ENCODE measurements at places on chromosomes 4 and X.

GRCh38 chr4:17492058-17492741, 19.7 kb downstream of the QDPR start:
- DNase-seq: peak; percentile 75

DNA sequence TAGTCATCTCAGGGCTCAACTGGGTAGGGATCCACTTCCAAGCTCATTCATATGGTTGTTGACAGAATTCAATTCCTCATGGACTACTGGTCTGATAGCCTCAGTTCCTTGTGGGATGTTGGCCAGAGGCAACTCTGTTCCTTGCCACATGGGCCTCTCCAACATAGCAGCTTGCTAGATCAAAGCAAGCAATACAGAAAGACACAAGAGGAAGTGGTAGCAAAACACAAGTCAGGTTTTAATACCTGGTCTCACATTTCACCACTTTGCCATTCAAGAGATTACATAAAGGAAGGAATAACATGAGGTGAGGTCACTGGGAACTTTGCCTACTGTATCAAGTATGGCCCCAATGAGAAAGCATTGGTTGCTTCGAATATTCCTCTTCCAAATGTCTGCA, 79.2 kb downstream of the PRSS12 start:
- DNase-seq: no peak

GRCh38 chr4:79306795-79307194, 19.1 kb downstream of the NAA11 start:
- no peak for DNase-seq

GRCh38 chrX:38986586-38986985, 185.3 kb downstream of the MID1IP1 start:
- DNase-seq: no peak

DNA sequence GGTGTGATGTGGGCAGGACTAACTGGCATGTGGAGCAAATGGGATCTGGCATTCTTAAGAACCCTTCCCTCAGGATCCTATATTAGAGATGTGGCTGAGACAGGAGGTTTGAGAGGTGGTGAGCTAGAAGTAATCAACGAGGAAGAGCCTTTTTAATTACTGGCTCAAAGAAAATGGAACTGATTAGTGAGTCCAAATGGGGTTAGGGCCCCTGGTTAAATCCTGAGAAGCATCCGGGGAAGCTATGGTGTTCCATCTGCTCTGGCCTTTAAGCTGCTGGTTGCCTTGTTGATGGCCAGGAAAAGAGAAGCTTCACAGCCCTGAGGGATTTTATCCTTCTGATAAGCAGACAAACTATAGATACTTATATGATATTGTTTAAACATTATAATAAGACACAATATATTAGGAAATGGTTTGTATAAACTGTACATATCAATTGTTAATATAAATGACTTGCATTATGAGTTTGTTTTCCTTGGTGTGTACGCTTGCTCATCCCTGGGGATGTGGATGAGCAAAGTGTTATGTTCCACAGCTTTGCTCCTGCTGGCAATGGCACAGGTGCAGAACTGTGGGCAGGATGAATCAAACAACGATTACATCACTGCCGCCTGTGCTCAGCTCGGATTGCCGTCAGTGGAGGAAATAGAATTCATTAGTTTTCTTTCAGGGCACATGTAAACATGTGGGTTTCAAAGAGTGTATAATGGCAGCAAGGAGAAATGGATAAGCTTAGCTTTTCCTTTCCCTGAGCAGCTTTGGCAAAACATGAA, 328.6 kb upstream of the ARX start:
- DNase-seq: peak; percentile 27

DNA sequence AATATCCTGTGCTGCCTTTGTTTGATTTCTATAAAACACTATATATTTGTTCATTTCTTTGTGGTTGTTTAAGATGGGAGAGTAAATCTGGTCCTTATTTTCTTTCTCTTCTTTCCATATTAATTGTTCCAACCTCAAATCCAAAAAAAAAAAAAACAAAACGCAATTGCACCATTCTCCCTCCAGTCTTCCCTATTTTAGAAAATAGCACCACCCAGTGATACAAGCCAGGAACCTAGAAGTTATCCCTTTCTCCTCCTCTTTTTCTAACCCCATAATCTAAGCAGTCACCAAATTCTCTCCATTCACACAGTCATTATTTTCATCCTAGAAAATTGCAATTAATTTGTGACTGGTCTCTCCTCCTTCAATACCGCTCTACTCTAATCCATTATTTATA, 107.8 kb downstream of the GABRA3 start:
- no peak for DNase-seq

DNA sequence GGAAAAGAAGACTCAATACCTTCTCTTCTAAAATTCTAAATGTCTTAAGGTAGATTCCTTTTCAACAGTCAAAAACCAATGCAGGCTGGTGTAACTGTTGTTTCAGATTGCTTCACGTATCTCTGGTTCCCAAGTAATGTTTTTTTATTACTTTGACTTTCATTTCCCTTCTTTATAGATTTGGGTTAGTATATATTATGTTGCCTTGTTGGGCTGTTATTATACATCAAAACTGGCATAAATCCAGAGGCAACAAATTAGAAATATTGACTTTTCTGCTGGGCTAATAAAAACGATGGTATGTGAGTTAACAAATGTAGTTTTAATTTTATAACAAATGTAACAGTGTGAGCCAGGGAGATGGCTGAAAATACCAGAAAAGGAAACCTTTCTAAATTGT, 444.7 kb upstream of the TENM3 start:
- DNase-seq: no peak

DNA sequence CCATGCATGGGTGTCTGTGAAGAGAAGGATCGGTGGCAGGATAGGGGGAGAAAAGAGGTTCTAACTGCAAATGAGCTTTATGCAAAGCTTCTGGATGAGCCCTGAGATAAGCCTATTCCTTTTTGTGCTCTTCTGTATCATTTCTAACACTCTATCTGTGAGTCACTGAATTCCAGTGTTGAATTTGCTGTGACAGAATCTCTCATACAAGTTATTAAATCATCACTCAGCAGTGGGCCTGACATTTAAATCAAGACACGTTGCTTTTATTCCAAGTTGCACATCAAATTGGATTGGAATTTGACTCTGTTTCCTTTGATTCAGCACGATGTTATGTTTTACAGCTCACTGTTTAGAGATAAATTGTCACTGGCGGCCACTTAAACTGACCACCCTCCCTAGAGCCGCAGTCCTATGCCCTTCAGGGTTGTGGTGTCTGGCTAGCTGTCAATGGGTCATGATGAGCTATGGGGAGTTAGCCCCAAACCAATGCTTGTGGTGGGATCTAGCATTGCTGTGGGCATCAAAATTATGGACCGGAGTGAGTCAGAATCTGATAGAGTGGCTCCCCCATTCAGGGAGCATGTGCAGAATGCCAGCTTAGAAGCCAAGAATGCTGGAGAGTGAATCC, 42.7 kb downstream of the LHFPL1 start:
- DNase-seq: no peak

DNA sequence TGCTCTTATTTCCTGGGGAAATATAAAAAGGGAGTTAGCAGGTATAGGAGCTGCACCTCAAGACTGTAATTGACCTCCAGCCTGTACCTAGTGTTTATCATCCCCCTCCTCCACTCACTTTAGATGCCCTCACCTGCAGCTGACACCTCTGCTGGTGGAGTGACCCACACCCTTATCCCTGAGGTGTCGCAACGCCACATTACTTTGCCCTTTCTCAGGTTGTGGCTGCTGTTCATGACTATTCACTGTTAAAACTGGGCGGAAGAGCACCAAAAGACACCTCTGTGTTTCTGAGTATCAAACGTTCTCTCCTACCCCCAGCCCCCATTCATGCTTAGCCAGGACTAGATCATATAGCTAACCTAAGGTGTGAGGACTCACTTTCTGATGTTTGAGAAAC, 101.5 kb upstream of the ADAMTS3 start:
- no peak for DNase-seq

DNA sequence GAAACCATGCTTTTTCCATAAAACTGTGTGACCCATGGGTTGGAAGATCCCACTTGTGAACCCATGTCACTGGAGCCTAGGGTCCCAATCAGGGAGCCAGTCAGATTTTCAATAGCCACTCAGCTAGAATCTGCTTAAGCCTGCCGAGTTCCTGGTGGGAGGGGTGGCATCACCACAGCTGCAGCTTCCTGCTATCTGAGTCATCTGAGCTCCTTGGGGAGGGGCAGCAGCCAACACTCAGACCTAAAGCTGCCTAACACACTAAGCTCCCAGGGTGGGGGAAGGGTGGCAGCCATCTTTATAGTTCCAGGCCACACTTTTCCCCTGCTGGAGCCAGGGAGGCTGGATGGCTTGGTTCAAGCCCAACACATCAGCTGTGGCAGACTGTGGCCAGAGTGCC, 350.1 kb downstream of the C4orf33 start:
- DNase-seq: no peak

DNA sequence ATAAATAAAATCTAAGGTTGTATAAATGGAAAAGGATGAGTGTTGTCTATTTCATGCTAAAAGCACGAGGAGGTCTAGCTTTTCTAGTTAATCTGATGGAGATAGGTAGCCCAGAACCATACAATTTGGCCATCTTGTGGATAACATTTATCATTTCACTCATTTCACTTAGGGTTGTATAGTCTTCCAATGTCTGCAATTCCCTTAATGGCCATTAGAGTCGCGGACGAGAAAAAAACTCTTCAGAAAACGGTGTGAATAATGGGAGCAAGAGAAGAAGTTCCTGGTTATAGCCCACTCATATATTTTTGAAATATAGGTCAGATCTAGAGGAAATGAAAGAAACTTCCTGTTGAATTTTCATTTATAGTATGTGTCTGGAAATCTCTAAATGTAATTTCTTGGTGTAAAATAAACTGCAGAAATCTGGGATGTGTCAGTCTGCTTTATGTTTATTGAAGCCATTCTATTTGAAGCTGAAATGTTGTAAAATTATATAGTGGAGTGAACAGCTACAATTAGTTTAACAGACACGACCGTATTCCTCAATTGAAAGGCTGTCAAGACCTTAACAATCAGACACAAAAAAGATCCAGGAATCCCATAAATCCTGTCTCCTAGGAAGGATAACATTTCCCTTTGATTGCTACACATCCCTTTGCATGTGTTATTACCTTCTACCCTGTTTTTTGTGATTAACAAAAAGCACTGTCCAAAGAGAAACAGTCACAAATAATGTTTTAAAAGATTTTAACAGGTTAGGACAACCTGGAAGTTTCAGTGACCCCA, 47.7 kb upstream of the MGST2 start:
- no peak for DNase-seq

GRCh38 chr4:20276848-20277247, 25.1 kb downstream of the SLIT2 start:
- DNase-seq: no peak

DNA sequence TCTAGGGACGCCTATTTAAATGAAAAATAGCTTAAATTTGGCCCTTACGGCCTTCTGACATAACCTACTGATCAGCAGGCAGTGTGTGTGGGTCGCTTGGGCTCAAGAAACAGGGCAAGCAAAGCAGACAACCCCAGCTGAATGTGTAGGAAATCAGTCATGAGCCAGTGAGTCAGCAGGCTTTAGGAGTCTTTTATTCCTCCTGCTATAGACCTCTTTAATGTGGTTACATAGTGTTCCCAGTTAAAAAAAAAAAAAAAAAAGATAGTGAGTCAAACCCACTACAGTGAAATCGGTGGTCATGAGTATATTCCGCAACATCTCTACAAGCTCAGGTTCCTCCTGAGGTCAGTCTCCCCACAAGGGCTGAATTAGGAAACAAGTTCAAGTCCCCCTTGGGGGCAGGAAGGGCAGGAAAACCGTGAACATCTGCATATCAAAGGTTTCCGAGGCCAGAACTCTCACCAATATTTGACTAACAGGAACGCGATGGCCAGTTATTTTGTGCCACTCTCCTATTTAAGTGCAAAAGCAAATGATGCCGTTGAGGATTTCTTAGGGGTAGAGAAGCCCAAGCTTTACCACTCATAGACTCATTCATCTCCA, 32.7 kb downstream of the ACSL1 start:
- DNase-seq: no peak
